Activated CD8-positive, alpha-beta memory T cell treated with anti-CD3 and anti-CD28 coated beads, Interleukin-2, amount 50 U/mL, for 4 hours (primary cell): ENCODE measurements at places on chromosomes 2 and 18.

- no peak for DNase-seq
These were observed 358 bp downstream of the USP37 start for GRCh38 chr2:218567797-218568189.

GRCh38 chr2:102977426-102978090, 215.7 kb downstream of the TMEM182 start:
- DNase-seq = no peak

- DNase-seq = no peak
These were observed 54.4 kb upstream of the B3GNT7 start for GRCh38 chr2:231341100-231341499.

GRCh38 chr2:62254424-62255266, 58.7 kb downstream of the B3GNT2 start:
- DNase-seq = no peak

DNA sequence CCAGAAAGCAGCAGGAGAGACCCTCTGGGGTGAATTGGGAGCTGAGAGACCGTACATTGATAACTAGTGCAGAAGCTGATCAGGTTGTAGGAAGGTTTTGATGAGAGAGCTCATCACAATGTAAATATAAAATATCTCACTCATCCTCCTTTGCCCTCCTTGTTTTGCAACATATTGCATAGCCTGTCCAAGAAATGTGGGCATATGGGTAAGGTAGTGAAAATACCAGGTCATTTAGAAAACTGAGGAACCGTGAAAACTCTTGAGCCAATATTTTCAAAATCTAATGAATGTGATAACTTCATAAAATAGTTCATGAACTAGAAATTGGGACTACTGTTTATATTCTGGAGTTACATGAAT, 31.4 kb downstream of the C18orf54 start:
- no peak for DNase-seq

DNA sequence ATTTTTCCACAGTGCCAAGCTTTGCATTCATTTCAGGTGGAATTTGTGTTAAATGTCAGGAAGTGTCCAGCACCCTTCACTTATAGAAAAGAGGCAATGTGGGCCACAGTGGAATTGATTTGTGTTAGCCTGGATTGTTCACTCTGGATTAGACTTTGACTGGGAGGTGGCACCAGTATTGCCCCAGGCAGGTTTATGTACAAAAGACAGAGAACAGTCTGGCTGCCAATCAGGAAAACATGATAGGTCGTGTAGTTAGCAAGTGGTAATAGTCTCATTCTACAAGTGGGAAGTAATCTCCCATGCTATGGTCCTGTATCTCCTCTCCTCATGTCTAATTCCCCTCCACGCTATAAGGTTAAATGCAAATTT, 45.6 kb downstream of the RAB27B start:
- DNase-seq = no peak

- no peak for DNase-seq
These were observed 39.5 kb upstream of the FHL2 start for GRCh38 chr2:105438104-105438929.

DNA sequence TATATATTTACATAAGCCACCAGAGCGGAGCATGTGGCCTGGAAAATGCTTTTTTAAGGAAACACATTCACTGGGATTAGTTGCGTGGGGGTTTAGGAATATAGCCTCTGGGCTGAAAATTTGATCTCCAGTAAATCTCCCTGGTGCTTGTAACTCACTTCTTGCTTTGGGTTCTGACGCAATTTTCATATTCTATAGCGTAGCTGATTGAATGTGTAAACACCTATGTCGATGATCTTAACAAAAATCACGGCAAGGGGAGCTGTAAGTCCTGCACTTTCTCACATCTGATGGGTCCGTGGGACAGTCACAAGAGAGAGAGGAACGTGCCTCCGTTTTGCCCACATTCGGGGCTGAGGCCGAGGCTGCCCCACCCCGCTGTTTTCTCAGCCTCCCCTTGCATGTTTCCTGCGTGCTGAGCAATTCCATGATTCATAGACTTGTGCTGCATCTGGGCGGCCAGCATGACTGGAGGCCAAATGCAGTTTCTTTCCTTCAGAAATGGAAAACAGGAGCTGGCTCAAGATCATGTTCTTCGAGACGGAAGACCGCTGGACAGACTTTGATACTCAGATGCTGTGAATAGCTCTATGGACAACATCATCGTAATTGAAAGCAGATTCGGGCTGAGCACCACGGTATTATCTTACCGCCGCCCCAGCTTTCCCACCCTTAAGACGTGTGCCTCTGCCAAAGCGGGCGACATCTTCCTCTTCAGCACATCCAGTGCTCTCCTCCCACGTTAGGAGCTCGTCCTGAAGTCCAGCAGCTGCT, 109.2 kb downstream of the TMEM18 start:
- no peak for DNase-seq

DNA sequence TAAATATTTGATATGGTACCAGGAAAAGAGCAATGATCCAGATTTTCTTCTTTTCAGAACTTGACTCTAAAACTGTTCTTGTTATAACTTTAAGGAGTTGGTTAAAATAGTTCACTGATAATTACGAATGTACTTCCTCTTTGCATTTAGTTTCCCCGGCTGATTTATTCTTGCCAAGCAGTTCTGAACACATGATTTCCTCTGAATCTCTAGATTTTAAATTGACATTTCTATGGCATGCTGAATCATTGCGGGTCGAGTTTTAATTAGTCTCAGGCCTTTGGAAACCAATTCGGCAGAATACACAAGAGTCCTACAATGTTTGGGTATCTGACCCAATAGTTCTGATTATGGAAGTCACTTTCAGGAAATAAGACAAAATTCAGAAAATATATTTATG, 37.3 kb upstream of the DNAH7 start:
- no peak for DNase-seq

DNA sequence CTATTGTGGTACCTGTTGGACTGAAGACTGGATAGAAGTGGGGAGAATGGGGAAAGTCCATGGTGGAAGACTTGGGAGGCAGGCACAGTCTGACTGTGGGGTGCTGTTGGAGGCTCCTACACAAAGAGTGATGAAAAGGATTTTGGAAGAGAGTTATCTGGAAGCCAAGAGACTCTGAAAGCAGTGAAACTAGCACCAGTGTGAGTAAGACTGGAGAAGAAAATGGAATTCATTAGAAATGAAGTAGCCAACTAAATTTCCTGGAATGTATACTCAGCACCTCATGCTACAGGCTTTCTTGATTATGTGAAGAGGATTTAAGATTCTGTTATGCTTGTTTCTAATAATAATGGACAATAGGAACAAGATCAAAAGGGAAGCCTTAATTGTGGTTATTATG, 27.7 kb downstream of the ELP2 start:
- no peak for DNase-seq

DNA sequence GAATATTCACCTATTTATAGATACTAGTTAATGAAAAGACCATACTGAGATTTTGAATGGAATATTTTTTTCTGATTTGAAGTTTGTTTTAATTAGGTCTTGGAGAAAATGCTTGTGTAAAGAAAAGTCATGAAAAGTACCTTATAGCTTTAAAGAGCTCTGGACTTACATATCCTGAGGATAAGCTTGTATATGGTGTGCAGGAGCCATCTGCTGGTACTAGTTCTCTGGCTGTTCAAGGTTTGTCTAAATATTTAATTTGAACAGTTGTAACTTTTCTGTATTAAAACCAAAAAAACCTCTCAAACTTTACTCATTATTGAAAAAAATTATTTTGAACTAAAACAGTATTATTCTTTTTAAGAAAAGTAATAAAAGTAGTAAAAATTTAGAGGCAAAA, 50.1 kb downstream of the UBR3 start:
- DNase-seq = no peak
